LHCN-M2 (cell line): ENCODE measurements at places on chromosomes 13 and 19. TPM values are rescaled to one million over a fixed set of nuclear protein-coding genes. Genes with fewer than 3 reads are reported as not detected.

The ALOX5AP gene
- 1.2 and 1.6 TPM in 2 replicates for total RNA-seq

The TMPRSS9 gene
- not detected in 2 replicates for total RNA-seq

The YJEFN3 gene
- 0.69 and 0.90 TPM in 2 replicates for total RNA-seq

The MYADM gene
- 39.7 and 39.9 TPM in 2 replicates for total RNA-seq

The SGCG gene
- total RNA-seq: 0.32 and 0.46 TPM in 2 replicates

The ZNF417 gene
- total RNA-seq: 9.3 and 10.8 TPM in 2 replicates

The ZNF302 gene
- 21.2 and 27.5 TPM in 2 replicates for total RNA-seq

The ANGPTL8 gene
- total RNA-seq: not detected in 2 replicates

The ELOF1 gene
- total RNA-seq: 42.1 and 44.7 TPM in 2 replicates

The CD37 gene
- not detected in 2 replicates for total RNA-seq

The EBI3 gene
- total RNA-seq: 0.11 TPM in 1 of 2 replicates, not detected in the other

The ZNF737 gene
- 12.7 and 13.3 TPM in 2 replicates for total RNA-seq

The COL4A1 gene
- total RNA-seq: 63.0 and 68.5 TPM in 2 replicates

The IRGC gene
- total RNA-seq: not detected in 2 replicates

The IRS2 gene
- total RNA-seq: 37.8 and 46.7 TPM in 2 replicates

The DOHH gene
- 25.0 and 26.2 TPM in 2 replicates for total RNA-seq

The FXYD1 gene
- total RNA-seq: not detected in 2 replicates

The CEACAM20 gene
- not detected in 2 replicates for total RNA-seq

The ENOX1 gene
- total RNA-seq: 2.9 and 7.7 TPM in 2 replicates

The CRLF1 gene
- 0.86 and 5.8 TPM in 2 replicates for total RNA-seq

The NUFIP1 gene
- total RNA-seq: 4.0 and 4.1 TPM in 2 replicates

The TTC9B gene
- total RNA-seq: not detected in 2 replicates

The GAPDHS gene
- total RNA-seq: not detected in 2 replicates

The FAAP24 gene
- total RNA-seq: 7.1 and 8.7 TPM in 2 replicates

The IRF2BP1 gene
- 40.1 and 42.8 TPM in 2 replicates for total RNA-seq

The KIR3DL2 gene
- total RNA-seq: not detected in 2 replicates

The PLPP2 gene
- not detected in 2 replicates for total RNA-seq

The FCER2 gene
- total RNA-seq: not detected in 2 replicates

The BIVM gene
- 16.8 and 19.7 TPM in 2 replicates for total RNA-seq

The OR7A10 gene
- not detected in 2 replicates for total RNA-seq

The ELAVL3 gene
- not detected in 2 replicates for total RNA-seq

The OVOL3 gene
- total RNA-seq: not detected in 2 replicates

The GDF15 gene
- 109 and 147 TPM in 2 replicates for total RNA-seq

The FGF22 gene
- not detected in 2 replicates for total RNA-seq

The SIGLEC8 gene
- total RNA-seq: not detected in 2 replicates

The LIPE gene
- 2.8 and 3.6 TPM in 2 replicates for total RNA-seq

The LGI4 gene
- not detected in 2 replicates for total RNA-seq
